Stimulated activated naive CD4-positive, alpha-beta T cell treated with Interleukin-2 at 50 U/mL for 16 hours (primary cell): ENCODE measurements at places on chromosomes 3 and 15.

GRCh38 chr3:111338059-111338698 lies 203.8 kb upstream of the CD96 start:
- DNase-seq: peak; percentile 4

DNA sequence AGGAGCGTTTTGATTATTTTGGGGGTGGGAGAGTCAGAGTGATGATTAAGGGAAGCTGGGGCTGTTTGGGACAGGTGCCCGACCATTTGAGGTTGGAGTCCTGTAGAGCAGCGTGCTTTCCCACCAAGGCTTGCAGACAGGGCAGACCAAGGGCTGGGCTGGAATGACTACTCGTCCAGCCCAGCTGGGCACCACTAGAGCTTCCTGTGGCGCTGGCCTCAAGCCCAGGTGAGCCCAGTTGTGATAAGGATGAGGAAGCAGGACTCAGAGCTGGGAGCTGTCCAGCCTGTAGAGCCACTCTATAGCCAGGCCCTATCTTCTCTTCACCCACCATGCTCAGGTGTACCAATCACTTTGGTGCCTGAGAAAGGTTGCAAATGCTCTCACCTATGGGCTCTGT lies 75.8 kb upstream of the ACAN start:
- DNase-seq: no peak

GRCh38 chr3:189613122-189613521 lies 18.1 kb upstream of the TP63 start:
- DNase-seq: no peak

DNA sequence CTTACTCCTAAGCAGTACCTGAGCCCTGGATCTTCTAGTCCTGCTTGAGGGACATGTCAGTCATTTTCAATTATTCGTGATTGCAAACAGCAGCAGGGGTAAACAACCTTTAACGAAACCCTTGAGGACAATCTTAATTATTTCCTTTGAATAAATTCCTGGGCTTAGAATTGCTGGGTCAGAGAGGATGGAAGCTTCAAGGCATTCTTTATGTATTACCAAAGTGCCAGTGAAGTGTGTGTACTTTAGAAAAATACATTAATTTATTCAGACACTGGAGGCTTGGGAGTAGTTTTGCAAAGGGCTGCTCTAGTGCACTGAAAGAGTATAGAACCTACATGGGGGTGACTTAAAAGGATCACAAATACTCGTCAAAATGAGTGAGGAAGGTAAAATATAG lies 280.8 kb upstream of the LRRFIP2 start:
- DNase-seq: no peak

GRCh38 chr3:32249184-32249782 lies 10.8 kb downstream of the CMTM8 start:
- no peak for DNase-seq

DNA sequence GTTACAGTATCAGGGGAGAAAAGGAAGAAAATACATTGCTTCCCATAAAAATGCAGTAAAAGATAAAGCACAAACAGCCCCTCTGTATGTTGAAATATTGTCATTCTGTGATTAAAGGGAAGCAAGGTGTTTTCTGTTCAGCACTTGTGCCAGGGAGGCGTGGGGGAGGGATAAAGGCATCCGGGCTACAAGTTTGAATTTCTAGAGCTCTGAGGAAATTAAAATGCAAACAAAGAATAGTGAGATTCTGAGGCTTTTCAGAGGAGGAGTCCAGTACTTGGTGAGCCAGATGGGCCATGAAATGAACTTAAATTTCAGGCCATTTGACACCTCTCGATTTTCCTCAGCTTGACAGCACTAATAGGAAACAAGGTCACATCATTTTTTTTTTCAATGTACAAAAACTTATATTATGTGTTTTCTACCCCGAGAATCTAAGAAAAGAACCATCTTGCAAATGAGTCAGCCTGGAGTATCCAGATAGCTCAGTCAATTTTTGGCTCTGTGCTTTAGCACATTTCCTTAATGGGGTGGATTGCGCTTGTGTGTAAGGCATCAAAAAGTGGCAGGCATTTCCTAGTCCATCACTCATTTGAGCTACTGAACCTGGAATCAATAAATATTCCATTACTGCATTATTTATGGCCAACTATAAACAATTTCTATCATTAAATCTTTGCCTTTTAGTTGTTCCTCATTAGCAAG lies 640.8 kb upstream of the TBL1XR1 start:
- no peak for DNase-seq

DNA sequence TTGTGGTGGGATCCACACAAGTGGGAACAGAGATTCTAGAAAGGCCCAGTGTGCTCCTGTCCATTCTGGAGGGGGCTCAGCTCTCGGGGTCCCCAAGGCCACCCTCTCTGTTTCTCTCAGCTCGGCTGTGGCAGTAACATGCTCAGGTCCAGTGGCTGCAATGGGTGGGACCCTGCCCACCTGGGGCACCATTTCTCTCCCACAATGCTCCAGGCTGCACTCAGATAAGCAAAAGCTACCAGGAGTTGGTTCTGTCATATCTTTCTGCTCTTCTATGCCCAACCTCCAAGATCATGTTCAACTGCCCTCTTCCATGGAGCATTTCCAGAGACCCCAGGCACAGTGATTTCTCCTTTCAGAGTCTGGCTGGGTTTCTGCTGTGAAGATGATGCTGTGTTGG lies 40.8 kb downstream of the ITGA11 start:
- DNase-seq: no peak

DNA sequence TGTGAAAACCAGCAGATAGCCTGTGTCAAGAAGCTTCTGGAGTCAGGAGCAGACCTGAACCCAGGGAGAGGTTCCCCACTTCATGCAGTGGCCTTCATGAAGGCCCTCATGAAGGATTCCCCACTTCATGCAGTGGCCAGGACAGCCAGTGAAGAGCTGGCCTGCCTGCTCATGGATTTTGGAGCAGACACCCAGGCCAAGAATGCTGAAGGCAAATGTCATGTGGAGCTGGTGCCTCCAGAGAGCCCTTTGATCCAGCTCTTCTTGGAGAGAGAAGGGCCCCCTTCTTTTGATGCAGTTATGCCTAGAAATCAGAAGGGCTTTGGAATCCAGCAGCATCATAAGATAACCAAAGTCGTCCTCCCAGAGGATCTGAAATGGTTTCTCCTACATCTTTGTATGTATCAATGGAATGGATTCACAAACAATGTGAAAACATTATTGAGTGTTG lies 103.9 kb upstream of the CHD2 start:
- no peak for DNase-seq
